Stimulated activated CD4-positive, alpha-beta T cell treated with anti-CD3 and anti-CD28 coated beads, TNF-alpha, amount 100 ng/mL, for 1 hour (primary cell): ENCODE measurements at places on chromosomes 5 and 9.

GRCh38 chr5:64969578-64969977 lies 200.8 kb downstream of the CWC27 start:
- no peak for DNase-seq

- no peak for DNase-seq
Measured at GRCh38 chr5:35247648-35248034, 17.4 kb upstream of the PRLR start.

DNA sequence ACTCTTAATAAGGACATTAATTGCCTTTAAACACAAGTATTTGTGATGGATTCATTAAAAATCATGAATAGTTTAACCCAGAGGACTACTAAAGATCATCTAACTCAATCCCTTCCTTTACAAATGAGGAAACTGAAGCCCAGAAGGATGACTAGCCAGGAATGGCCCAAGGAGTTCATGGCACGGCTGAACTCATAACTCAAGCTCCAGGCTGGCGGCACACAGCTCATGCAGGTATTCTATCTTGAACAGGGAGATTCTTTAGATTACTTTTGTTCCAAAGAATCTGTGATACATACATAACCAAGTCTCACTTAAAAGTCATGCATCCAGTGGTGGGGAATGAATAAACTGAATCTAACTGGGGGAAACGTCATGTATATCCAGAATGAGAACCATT lies 495.5 kb downstream of the ACTL7B start:
- no peak for DNase-seq

- DNase-seq = no peak
Measured at GRCh38 chr5:180139731-180140055, 68.1 kb upstream of the RNF130 start.

DNA sequence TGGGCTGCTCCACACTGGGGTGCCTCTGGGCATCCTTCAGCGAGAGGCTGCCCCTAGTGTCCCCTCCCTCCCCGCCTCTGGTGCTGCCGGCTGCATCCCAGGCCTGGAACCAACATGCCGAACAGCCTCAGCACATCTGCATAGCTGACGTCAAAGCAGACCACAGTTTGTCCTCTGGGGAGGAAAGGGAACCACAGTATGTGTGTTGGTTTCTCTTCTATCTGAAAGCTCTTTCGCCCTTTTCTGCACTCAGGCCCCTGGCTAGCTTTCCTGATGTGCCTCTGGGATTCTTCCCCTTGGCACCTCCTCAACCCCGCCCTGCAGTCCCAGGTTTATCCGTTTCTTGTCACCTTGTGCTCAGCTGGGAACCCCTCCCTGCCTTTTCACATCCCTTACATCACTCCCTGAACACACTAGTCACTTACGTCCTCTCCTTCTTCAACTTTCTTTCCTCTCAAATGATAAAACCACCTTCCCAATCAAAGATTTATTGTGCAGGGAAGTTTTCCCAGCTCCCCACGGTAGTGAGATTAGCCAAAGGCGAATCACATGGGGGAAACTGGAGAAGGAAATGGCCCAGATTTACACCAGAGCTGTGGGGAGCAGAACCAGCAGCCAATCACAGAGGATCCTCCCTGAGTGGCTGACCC lies 35.5 kb upstream of the B4GALT1 start:
- DNase-seq = no peak

- DNase-seq = no peak
Measured at GRCh38 chr5:16727755-16728325, 111.0 kb upstream of the RETREG1 start.

- no peak for DNase-seq
Measured at GRCh38 chr9:20333991-20334390, 288.3 kb downstream of the MLLT3 start.

DNA sequence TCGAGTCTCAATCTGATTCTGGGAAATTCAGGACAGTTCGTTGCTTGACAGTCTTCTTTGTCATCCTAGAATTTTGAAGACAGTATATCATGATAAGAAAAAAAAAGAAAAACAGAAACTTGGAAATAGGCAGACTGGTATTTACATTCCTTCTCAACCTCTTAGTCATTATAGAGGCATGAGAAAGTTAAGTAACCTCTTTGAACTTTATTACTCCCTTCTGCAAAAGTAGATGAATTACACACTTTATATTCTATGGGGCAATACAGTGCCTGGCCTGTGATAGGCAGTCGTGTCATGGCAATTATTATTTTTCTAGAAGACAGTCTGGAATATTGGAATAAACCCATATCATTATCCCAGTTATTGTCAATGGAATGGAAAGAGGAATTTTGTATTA lies 828.9 kb downstream of the TLR4 start:
- DNase-seq = no peak

DNA sequence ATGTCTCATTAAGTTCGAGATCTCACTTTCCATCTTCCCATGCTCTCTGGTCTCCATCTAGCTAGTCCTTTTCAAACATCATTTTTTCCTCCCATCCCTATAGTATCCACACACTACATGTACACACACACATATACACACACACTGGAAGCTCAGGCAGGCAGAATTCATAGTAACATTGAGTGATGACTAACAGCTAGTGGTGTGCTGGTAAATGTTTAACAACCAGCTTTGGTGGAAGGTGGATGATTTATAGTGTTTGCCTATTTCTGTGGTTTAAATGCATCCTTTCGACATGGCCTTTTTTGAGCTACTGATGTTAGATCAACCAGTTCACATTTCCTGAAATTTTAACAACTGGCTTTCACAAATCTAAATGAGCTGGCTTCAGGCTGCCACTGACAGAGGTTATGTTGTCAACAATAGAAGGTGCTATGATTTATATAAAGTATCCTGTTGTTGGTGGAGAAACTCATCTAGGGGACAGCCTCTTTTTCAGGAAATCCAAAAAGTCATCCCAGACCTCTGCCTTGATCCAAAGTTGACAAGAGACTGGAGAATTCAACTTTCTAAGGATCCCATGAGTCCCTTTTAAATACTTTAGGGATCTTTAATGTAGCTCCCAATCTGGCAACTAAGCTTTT lies 117.8 kb downstream of the CCDC192 start:
- DNase-seq = no peak

DNA sequence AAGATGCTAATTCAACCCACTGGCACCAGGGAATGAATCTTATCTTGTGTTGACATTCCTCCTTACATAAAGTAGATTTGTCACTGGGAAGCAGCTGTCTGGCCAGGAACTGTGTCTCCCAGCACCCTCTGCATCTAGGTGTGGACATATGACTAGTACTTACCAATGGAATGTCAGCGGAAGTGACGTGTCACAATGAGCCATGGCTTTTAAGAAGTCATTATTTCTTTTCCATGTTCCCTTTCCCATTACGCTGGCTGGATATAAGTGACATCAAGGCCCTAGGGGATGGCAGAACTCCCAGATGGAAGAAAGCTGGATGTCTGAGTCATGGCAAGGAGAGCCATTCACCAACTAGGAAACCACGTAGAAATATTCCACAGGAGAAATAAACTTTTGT lies 84.7 kb upstream of the MAST4 start:
- no peak for DNase-seq

DNA sequence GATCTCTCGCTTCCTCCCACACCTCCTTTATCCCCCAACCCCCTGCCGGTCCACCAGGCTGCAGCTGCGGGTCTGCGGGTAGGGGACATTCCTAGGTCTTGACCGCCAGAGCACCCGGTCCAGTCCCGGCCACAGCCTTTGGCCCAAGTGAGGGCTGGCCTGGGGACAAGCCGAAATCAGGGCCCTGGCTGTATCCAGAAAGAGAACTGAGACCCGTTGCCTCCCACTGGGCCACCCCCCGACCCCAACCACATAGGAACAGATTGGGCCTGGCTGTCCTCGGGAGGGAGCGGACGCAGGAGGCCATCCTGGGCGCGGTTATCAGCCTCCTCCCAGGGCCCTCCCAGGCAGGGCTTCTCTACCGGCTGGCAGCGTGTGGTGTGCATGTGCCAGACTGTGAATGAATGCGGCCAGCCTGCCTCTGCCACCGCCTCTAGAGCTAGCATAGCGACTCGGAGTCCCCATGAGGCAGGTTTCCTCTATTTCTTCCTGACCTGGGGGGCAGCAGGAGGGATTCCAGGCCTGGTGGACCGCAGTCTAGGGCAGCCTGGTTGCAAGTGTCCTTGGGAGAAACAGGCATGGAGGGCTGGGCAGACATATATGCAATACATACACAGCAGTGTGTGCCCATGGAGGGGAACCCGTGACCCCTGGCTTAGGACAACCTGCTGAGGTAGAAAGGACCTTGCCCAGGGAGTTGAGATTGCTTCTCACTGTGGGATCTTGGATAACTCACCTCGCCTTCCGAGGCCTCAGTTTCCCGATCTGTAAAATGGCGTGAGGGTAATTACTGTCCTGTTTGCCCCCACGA lies 1.2 kb downstream of the N4BP3 start:
- no peak for DNase-seq

DNA sequence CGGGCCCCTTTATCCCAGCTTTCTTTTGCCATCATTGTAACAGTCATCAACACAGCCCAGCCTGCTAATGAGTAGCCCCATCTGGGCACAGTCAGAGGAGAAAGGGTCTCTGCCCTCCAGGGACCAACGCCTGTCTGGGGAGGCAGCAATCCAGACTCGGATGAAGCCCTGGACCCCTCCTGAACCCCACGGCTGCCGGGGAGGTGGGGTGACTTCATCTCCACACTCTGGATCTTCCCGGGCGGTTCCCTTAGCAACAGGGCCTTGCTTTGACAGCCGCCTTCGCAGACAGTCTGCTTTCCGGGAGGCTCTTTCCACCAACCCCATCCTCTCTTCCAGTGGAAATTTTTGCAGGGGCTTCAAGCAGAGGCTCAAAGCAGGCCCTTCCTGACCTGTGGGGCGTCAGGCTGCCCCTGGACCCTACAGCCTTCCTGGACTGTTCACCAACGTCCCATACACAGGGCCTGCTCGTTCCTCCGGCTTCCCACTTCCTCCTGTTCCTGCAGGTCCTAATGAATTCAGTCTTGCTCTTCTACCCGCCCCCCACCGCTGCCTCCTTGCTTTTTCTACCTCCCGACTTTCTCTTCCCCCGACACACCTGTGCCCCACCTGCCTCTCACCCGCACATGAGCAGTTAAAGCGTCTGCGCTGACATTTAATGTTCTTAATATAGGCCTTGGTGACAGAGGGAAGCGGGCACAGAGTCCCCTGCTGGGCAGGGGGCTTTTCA lies 161.7 kb upstream of the MVB12B start:
- DNase-seq = no peak

DNA sequence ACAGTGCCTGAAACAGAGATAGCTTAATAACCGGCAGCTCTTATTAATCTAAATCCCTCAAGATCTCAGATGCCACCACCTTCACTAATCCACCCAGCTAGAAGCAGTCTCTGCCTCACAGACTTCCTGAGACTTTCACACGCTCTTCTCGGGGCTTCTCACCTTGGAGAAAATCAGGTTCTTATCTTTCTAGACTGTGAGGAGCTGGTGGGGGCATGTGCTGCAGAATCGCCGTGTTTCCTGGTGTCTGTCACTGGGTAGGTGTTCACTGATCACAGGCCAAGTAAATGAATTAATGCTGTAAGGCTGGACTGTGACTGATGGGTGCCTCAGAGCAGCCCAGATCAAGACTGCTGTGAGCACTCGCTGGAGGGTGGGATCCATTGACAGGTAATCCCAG lies 101.7 kb downstream of the PSD2 start:
- no peak for DNase-seq

- no peak for DNase-seq
Measured at GRCh38 chr9:37200433-37201005, 80.1 kb downstream of the ZCCHC7 start.

- no peak for DNase-seq
Measured at GRCh38 chr5:10885026-10885425, 124.0 kb upstream of the DAP start.

DNA sequence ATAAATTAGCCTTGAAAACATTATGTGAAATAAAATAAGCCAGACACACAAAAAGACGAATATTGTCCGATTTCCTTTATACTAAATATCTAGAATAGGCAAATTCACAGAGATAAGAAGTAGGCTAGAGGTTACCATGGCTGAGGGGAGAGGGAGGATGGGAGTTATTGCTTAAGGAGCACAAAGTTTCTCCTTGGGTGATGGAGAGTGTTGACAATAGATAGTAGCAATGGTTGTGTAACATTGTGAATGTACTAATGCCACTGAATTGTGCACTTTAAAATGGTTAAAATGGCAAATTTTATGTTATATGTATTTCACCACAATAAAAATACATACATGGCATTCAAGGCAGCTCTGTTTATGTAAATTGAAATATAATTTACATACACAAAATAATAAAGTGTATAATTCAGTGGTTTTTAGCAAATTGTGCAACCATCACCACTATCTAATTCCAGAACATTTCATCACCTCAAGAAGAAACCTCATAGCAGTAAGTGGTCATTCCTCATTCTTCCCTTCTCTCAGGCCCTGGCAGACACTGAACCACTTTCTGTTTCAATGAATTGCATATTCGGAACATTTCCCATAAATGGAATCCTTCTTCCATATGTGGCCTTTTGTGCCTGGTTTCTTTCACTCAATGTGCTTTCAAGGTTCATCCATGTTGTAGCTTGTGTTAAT lies 59.2 kb downstream of the NDST1 start:
- DNase-seq = no peak

- DNase-seq = no peak
Measured at GRCh38 chr5:176704355-176704754, 57.1 kb downstream of the TSPAN17 start.

DNA sequence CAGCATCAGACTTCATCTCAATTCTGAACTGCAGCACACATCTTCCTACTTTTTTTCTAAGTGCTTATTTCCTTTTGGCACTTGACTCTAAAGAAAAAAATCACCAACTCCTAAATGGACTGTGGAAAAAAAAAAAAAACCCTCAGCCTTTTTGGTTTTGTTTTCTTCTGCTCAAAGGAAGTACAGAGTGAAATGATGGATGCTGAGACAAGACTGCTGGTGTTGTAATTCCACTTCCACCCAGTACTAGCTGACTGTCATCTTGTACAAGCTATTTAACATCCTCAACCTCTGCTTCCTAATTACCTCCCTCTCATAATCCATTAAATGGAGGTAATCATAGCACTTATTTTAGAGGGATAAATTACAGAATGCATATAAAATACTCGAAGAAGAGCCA lies 171.5 kb upstream of the GNA14 start:
- no peak for DNase-seq

DNA sequence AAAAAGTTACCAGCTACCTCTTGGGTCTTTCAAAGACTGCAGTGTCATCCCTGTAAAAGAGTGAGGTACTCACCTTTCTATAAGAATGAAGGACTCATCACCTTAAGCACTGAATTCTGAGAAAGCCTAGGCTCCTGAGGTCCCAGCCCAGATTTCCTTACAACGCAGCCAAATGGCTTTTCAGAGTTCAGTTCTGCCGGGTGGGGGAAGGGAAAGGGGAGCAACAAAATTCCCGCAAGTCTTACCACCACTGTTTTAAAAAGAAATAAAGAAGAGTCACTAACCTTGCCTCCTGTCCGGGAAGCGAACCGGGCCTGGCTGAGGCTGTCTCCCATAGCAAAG lies 373 bp downstream of the ADAMTS12 start:
- DNase-seq = no peak

- no peak for DNase-seq
Measured at GRCh38 chr9:36942891-36943290, 91.2 kb downstream of the PAX5 start.

DNA sequence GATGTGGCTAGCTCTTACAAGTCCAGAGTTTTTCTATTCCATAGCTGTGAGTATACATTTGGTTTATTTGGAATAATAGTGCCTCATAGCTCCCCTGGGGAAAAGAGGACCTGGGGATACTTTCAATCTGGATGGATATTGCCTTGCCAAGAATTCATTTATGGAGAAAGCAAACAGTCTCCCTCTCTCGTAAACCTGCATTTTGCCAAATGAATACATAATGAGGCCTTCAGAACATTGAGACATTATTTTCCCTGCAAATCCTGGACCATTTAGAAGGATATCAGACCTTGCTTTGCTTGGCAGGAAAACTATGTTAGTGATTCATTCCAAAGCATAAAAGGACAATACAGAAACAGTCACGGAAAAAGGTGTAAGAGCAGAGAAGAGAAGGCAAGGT lies 569.6 kb upstream of the BRINP1 start:
- no peak for DNase-seq
